Aorta (tissue), 5 donors: ENCODE measurements at places on chromosomes 5 and 9. TPM values are rescaled to one million over a fixed set of nuclear protein-coding genes. Genes with fewer than 3 reads are reported as not detected.
A peak's percentile ranks its signal among the peaks of the same experiment; 100 is the strongest.

GRCh38 chr5:125272357-125272756 is 525.9 kb upstream of the ZNF608 start:
- no peak for DNase-seq

- no peak for DNase-seq
Observed at GRCh38 chr9:27532046-27532445, 2.4 kb upstream of the MOB3B start.

DNA sequence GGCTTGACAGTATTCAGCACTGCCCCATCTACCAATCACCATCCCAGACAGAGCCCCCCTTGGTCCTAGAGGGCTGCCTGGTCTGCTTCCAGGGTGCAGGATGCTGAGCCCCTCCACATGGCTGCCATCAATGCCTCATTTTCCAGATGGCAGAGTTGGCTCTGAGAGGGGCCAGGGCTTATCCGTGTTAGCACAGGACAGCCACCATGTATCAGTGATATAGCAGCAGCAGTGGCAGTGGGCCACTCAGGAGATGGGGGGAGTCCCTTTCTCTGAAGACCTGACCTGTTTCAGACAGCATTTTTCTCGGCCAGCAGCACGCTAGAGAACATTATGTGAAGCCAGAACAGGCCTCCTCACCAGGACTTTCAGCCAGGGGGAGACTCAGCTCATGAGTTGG is 1.6 kb upstream of the SMIM32 start:
- no peak for DNase-seq

DNA sequence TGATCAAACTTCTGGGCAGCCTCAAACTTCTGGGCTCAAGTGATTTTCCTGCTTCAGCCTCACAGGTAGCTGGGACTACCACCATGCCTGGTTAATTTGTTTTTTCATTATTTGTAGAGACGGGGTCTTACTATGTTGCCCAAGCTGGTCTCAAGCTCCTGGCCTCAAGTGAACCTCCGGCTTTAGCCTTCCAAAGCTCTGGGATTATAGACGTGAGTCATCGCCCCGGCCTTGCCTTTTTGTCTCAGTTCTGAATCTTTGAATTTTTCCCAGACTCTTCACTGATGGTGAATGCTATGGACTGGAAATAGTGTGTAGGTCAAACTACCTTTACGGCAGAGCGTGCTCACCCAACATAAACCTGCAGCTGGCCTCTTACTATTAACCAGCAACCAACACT is 32.3 kb upstream of the EGFLAM start:
- no peak for DNase-seq

DNA sequence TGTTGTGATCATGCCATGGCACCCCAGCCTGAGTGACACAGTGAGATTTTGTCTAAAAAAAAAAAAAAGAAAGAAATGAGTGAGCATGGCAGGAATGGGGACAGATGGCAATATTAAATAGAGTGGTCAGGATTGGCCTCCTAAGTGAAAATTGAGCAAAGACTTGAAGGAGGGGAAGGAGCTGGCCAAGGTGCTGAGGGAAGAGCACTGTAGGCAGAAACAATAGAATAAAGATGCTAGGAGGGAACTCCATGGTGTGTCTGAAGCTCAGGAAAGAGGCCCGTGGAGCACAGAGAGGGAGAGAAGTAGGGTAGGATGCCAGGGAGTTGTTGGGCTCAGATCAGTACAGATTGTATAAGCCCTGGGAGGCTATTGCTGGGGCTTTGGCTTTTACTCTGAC is 64.4 kb upstream of the PCAT7 start:
- DNase-seq: no peak

- DNase-seq: no peak
Observed at GRCh38 chr9:121088576-121088975, 13.8 kb downstream of the CNTRL start.

GRCh38 chr9:108865037-108865436 is 3.0 kb downstream of the ACTL7A start:
- DNase-seq: no peak

GRCh38 chr5:71475788-71476384 is 20.4 kb downstream of the BDP1 start:
- DNase-seq: no peak

DNA sequence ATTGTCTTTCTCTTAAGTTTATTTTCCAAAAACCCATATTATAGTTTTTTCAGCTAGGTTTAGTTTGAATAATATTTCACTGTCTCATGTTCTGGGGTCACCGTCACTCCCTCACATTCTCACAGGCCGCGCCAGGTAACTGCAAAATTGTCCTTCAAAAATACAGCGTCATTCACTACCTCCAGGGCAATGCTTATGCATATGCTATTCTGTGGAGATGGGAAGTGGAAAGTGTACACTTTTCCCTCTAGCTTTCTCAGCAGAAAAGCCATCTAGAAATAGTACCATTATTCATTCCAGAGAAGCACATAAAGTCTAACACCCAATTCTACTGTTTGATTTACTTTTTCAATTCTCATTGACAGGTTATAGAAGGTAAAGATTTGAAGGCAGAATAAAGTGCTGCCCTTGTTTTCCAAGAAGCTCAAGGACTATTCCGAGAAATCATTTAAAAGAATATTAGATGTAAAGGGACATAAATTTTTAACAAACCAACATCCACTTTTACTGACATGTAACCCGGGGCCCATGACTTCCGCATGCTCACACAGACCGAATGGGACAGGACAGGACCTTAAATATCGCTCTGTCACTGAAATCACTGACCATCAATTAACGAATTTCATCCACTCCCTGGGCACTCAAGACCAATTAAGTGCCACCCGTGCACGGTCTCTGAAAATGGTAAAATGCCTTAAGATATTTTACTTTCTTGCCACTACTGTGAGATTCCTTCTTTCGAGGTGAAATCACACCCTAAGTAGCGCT is 720 bp downstream of the NUDT12 start:
- no peak for DNase-seq

- peak; percentile 70 for DNase-seq
Observed at GRCh38 chr5:675871-676698, 17.1 kb downstream of the TPPP start.

GRCh38 chr5:124806373-124807077 is 60.1 kb upstream of the ZNF608 start:
- peak; percentile 62 for DNase-seq

- DNase-seq: no peak
Observed at GRCh38 chr5:169944115-169944514, 36.2 kb downstream of the INSYN2B start.

DNA sequence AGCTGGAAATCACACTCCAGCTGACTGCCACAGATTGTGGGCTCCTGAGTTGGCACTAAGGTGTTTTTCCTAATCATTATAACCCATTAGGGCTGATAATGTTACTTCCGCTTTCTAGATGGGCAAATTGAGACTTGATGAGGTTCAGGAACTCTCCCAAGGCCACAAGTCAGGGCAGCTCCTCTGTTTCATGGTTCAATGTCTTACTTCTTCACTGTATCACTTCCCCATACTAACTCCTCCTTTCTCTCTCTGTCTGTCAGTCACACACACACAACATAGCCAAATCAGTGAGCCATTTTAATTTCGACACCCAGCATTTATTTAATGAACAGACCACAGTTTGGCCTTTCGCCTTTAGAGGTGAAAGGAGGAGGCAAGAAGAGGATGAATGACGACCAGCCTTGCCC is 17.8 kb upstream of the TRAF1 start:
- DNase-seq: no peak

DNA sequence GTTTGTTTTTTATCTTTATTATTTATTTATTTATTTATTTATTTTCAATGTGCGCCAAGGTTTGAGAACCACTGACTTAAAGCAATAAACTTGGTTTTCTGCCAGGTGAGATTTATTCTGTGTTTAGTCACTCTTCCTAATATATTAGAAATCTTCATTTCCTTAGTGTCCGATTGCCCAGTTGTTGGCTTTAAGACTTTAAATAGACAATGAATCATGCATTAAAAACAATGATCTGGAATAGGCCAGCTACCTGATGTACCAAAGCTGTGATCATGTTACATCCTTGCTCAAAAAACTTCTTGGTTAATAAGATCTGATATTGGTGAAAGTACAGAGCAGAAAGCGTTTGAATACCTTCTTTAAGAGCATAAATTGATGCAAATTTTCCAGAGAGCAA is 52.1 kb upstream of the ERBIN start:
- DNase-seq: no peak

- no peak for DNase-seq
Observed at GRCh38 chr5:33008751-33009418, 297.8 kb downstream of the NPR3 start.

DNA sequence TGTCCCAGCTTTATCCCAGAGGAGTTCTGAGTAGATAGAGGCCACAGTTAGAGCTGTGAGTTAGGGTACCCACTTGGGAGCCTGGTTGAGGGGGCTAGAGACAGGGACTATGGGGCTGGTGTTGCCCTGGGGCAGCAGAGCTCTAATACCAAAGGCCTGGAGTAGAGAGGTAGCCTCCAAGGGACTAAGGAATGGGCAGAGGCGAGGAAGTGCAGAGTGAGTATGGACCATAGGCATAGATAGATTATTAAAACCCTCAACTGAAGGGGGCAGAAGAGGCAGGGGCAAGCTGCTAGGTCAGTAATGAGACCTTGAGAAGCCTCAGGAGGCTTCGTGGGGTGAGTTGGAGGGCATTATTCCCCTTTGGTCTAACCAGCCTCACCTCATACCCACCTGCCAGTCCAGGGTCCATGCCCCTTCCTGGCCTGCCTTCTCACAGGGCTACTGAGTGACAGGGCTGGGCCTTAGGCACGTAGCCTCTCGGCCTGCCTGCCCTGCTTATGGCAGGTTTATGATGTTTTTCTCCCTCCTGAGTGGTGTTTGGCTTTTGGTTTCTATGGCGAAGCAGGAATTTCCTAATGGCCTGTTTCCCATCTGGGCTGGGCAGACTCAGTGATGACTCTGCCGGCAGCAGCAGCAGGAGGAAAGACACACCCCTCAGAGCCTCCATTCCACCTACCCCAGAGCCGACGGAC is 8.0 kb downstream of the PDLIM4 start:
- DNase-seq: peak; percentile 85

- DNase-seq: no peak
Observed at GRCh38 chr5:74051076-74051475, 425.1 kb downstream of the ARHGEF28 start.

DNA sequence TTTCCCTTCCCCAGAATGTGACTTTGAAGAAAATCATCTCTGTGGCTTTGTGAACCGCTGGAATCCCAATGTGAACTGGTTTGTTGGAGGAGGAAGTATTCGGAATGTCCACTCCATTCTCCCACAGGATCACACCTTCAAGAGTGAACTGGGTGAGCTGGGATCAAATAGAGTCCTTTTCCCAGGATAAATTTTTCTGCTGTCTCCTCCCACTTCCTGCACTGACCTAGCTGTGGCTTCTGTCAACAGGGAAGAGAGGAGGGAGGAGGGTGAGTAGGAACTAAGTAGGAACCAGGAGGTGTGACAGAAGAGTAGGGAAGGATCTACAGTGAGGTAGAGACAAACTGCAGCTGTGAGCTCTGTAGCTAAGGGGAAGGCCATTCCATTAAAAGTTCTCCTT is 69.3 kb downstream of the MAMDC2 start:
- DNase-seq: no peak

DNA sequence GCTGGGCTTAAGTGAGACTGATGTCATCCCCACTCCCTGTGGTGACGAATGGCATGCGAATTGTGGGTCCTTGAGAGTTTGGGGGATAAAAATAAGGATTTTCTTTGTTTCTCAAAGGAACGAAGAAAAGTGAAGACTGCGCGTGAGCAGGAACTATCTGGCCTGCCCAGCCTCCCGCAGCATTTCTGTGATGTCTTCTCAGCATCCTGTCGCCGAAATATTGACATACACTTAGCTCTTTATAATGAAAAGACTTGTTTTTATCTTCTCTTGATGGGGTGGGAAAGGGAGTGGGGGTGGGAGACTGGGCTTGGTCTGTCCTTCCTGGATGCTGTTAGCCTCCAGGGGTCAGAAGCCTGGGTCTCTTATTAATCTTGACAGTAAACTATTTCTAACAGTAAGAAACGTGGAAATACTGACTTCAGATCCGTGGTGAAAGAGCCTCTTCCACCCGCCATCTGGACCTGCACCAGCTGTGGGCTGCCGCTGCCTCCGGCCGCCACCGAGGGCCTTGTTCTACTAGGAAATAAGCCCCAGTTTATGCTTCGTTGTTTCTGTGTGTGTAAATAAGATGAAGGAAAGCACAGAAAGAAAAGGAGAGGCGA is 239.6 kb downstream of the FANCC start:
- DNase-seq: no peak

DNA sequence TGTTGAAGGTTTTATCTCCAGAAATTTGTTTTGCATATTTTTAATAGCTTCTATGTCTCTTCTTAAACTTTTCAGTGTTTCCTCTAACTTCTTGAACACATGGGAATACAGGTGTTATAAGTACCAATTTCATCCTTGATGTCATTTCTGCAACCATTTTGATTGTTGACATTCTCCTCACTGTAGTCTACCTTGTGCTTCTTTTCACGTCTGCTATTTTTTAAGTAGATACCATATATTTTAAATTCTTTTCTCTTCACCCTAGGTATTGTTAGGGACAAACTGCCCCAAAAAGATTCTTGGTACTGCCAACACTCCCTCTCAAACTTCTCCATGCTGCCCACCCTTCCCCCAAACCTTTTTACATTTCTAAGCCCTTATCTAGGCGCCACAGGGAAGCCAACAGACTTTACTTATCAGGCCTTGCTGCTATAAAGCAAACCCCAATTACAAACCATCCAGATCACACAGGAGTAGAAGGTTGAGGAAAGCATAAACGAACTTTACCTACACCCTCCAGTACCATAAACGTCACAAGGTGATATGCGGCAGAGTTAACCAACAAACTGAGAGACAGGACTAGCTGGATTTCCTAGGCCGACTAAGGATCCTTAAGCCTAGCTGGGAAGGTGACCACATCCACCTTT is 1165.3 kb downstream of the TAF11L14 start:
- no peak for DNase-seq

DNA sequence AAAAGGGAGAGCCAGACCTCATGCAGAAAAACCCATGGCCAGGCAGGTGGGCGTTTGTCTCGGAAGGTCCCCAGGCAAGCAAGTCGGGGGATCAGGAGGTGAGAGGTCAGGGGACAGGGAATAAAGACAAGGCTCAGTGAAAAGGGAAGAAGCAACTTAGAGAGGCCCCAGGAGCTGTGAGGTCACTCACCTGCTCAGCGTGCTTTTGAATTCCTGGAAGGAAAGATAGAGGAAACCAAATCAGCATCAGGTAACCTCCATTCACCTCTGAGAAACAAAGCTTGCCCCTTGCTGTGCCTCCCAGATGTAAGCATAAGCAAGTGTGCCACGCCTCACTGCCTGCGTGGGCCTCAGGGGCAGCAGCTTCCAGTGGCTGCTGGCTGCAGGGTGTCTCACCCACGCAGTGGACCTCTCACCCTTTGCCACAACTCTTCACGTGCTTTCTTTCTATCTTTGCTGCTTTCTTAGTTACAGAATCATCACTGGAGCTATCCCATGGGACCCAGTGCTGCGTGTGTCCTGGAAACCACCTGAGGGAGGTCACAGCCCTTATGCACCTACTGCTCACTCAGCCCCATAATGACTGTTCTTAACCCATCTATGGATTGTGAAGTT is 6.0 kb downstream of the TRIM7 start:
- no peak for DNase-seq

Gene ADRB2
- 4.5 TPM for total RNA-seq

Gene GLDC
- 0.63 TPM for total RNA-seq

Gene TERT
- not detected for total RNA-seq

Gene SMIM33
- not detected for total RNA-seq

Gene EPB41L4A
- 38.6 TPM for total RNA-seq

Gene CARD6
- 10.4 TPM for total RNA-seq

Gene ANKRD33B
- 4.9 TPM for total RNA-seq

Gene PTGES
- total RNA-seq: 9.1 TPM

Gene IL5
- total RNA-seq: not detected
